ENCODE measurements at places on chromosomes 12 and 14.

DNA sequence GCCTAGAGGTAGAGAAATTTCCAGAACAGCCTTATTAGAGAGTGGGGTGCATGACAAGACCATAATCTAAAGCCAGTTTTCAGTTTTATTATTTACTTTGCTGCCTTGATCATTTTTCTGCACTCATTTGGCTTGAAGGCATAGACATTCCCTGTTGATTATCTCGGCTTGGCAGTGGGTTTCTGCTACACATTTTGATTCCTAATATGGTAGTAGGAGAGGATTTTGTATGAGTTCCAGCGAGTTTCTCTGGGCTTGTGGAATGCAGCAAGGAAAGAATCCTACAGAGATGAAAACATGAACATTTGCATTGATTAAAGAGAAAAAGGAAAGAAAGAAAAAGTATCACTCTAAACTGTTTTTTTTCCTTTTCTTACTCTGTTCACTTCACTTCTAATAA, 281.2 kb downstream of the PAWR start:
- DNase-seq, result no peak

GRCh38 chr12:124057691-124058090, 84.7 kb downstream of the ZNF664 start:
- DNase-seq, result no peak

DNA sequence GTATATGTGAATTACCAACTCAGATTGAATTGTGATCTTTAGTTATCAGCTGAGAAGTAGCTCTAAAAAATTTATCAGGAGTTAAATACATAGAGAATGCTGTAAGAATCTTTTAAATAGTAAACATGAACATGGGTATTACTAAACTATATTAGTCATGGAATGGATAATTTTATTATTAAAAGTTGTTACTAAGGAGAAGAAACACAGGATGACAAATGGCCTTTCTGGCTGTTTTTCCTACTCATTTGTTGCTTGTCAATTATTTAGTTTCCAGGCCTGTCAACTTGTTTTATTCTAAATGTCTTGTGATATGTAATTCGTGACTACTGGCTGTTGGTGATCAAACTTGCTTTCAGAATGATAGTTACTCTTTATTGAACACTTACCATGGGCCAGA, 58.7 kb downstream of the KTN1 start:
- DNase-seq, result no peak

GRCh38 chr12:39883411-39883810, 222.5 kb downstream of the SLC2A13 start:
- DNase-seq, result no peak

DNA sequence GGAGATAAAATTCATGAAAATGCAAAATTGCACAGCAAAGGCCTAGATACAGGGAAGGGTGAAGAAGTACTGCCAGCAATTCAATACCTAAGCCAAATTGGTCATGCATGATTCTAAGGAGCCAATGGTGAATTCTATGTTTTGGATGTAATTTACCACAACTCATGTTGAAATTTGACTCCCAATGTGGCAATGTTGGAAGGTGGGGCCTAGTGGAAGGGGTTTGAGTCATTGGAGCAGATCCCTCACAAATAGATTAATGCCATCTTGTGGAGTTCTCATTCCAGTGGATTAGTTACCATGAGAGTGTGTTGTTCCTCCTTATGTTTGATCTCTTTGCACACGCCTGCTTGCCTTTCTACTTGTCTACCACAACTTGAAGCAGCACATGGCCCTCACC, 194.0 kb upstream of the ALG10 start:
- DNase-seq, result no peak

DNA sequence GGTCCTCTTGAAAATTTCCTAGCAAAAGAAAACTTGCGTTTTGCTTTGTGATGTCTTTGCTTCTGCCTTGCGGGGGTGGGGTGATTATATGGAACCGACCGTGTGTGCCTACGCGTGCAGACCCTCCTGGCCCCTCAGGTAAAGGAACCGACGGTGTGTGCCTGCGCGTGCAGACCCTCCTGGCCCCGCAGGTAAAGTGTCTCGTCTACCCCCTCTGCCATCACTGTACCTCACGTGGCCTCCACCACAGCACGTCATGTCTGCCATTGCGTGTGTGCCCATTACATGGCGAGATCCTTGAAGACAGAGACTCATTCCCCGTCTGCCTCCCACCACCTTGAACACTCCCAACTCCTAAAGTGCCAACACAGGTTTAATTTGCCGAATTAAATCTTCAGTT, 3.6 kb downstream of the GOLGA3 start:
- DNase-seq, result no peak

DNA sequence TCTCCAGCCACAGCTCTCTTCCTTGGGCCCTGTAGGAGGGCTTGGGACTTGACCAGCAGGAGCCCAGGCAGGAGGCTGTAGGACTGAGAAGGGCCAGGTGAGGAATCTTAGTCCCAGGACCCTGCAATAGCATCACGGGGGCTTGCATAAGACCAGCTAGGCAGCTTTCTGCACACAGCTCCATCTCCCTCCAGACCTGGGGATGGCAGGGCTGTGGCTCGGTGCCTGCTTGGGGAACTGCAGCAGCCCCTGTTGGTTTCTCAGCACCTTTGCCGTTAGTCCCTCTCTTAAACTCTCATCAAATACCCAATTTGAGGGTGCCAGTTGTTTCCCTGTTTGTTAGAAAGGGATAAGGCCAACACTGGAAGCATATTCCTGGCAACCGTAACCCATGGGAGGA, 14.3 kb downstream of the DIO3 start:
- no peak for DNase-seq

GRCh38 chr12:95473231-95473883, 595 bp upstream of the METAP2 start:
- DNase-seq, result no peak

- no peak for DNase-seq
Measured at GRCh38 chr12:50732591-50732990, 31.3 kb upstream of the ATF1 start.

DNA sequence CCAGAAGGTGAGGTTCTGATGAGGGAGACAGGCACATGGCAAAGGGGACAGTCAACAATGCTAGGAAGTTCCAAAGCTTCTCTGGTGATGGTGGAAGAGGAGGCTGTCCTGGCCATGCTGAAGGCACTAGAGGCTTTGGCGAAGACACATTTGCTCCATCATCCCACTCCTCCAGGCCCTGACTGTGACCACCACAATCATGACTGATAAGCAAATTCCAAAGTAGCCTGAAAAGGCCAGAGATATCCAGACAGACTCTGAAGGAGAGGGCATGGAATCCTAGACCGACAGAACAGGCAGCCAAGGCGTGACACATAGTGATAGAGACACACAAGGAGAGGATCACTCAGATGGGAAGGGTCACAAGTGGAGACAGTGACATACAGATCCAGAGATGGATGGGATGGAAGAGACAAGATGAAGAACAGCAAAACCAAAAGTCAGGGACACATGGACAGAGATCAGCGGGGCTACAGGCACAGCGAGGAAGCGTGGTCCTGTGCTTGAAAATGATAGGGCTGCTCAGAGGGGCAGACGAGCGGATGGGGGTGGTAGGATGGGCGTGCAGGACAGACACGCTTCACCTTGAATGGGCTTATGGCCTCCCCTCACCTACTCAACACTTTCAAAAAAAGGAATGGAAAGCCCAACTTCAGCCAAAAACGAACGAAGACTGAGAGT, 1.3 kb downstream of the ZFHX2 start:
- no peak for DNase-seq

GRCh38 chr12:2613326-2614073, 181.3 kb upstream of the FKBP4 start:
- DNase-seq, result no peak

DNA sequence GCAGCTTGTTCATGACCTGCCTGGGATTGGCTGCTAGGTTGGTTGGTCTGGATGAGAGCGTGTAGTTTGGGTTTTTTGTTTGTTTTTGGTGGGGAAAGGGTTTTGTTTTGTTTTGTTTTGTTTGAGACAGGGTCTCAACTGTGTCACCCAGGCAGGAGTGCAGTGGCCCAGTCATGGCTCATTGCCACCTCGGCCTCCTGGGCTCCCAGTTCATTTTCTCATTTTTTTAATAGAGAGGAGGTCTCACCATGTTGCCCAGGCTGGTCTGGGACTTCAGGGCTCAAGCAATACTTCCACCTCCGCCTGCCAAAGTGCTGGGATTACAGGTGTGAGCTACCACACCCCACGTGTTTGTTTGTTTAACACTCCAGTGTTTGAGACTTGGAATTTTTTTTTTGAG, 3.8 kb downstream of the DYNC1H1 start:
- DNase-seq, result no peak

DNA sequence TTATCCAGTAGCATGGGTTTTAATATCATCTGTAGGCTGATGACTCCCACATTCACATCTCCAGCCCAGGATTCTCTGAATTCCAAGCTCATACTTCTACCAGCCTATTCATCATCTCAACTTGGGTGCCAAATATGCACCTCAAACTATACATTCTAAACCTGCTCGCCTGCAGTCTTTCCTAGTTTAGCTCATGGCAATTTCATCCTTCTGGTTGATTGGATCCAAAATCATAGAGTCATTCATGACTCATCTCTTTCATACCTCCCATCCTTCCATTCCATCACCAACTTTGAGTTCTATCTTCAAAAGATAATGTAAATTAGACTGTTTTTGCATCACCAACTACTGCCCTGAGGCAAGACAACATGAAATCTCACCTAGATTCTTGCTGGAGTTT, 99.7 kb upstream of the EGLN3 start:
- no peak for DNase-seq

DNA sequence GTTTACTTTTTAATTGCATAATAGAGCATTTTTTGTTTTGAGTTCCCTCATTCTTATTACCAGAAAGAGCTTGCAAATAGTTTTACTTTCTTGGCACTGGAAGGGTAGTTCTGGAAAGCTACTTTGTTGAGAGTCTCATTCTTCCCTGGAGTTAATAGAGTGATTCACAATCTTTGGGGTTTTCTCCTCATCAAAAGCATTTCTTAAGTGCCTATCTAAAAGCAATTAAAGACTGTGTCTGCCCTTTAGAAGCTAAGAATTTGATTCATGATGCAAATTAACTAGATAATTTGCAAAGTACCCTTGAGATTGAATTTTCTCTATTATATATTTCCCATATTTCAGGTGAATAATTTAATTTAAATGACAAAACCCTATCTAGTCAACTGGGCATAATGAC, 8.1 kb upstream of the BMAL2 start:
- no peak for DNase-seq

GRCh38 chr12:23803540-23803939, 145.9 kb downstream of the SOX5 start:
- no peak for DNase-seq

DNA sequence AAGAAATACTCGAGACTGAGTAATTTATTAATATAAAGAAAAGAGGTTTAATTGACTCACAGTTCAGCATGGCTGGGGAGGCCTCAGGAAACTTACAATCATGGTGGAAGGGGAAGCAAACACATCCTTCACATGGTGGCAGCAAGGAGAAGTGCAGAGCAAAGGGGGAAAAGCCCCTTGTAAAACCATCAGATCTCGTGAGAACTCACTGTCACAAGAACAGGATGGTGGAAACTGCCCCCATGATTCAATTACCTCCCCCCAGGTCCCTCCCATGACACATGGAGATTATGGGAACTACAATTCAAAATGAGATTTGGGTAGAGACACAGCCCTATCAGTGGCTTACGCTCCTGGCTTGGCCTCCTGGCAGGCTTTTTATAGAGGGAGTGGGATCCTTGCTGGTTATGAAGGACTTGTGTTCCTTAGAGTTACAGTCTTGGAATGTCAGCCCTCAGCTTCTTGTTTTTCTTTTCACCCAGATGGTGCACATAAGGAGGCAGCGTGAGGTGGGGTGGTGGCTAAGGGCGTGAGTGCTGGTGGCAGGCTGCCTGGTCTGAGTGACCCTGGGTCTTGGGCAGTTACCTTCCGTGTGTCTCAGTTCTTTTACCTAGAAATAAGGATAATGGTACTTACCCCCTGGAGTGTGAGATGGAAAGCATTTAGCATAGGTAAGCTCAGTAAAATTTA, 25.7 kb downstream of the TRAF3 start:
- DNase-seq, result no peak

- no peak for DNase-seq
Measured at GRCh38 chr14:94011795-94012194, 14.3 kb upstream of the OTUB2 start.

GRCh38 chr12:54014377-54015017, 5.7 kb downstream of the HOXC8 start:
- DNase-seq, result no peak

GRCh38 chr14:86414146-86414545, 884.2 kb downstream of the FLRT2 start:
- no peak for DNase-seq

DNA sequence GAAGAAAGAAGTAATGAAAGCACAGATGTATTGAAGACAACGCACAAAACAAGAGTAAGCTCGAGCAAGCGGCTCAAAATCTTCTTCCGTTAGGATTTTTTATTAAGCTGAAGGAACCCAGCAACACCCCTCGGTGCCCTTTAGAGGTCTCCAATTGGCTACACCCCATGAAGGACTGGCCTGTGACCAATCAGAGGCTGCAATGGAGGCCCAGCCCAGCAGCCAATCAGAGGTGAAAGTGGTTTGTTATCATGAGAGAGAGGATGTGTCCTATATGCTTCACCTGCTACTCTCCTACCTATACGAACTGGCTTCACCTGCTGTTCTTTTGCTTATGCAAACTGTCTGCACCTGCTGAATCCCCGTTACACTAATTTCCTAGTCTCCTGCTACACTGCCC, 358.8 kb downstream of the C12orf50 start:
- DNase-seq, result no peak

GRCh38 chr12:89781156-89781555, 72.5 kb upstream of the ATP2B1 start:
- no peak for DNase-seq

DNA sequence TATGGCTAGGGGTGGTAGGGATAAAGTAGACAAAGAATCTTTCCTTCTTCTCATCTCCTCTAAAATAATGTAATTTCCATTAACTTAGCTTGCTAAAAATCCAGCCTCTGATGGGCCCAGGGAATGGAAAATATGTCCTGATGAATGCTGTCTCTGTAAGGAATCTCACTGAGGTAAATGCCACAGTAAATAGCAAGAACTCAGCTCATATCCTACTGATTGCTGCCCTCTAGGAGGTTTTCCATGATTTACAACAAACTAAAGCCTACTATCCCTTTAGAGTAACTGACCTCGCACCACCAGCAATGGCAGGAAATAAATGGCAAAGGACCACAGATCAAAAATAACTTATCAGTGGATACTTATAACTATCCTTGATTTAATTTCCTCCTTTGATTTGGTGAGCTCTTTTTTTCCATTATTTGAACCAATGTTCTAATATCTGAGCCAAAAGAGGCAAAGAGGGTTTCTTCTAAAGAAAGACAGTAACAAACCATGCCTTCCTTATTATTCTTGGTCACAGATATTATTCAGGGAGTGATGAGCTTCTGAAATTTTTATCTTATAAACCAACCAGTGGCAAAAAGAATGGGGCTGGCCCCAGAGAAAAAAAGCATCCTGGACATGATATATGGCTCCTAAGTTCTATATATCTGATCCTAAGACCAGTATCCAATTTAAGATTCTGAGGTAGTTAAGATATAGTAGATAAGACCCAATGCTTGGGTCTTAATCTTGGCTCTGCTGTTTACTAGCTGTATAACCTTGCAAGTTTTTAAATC, 43.8 kb downstream of the SENP1 start:
- no peak for DNase-seq

GRCh38 chr12:21677622-21678277, 20.1 kb upstream of the LDHB start:
- no peak for DNase-seq
